NCI-H774 (cell line): ENCODE measurements at places on chromosomes 2 and 18.
A peak's percentile ranks its signal among the peaks of the same experiment; 100 is the strongest.

DNA sequence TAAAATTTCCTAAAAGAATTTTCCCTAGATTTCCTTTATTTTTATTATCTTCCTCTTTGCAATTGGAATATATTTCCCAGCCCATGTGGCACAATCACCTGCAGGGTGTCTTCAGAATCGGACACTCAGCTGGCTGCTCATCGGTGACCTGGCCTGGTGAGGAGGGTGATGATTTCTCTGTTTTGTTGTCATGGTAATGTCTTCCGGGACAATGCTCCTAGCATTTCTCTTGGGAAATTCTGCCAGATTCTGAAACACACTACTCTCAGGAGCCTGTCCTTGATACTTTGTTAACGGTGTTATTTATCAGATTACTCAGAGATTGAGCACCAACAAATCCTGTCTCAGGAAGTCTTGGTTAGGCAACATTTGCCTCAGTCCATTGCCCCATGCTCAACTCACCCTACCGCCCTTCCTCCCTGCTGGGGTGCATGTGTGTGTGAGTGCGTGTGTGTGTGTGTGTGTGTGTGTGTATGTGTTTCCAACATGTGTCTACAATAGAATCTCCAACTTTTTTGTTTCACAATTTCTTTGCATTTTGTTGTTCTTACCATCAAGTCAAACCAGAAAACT is 70.3 kb downstream of the MYT1L start:
- DNase-seq = no peak

DNA sequence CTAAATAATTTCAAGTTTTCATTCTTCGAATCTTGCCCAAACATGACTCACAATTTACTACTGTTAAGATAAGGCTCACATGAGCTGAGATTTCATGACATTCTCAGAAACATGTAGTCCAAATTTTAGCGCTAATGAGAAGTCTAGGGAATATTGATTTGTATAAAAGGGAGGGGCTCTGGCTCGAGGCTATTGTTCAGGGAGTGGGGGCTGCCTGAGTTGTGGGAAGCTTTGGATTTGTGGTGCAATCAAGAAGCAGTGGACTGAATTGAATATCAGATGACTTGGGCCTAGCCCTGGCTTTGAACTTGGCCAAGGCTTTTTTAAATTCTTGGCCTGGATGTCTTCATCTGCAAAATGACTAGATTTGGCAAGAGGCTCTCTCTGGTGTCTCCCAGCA is 674.9 kb upstream of the FANCL start:
- no peak for DNase-seq

DNA sequence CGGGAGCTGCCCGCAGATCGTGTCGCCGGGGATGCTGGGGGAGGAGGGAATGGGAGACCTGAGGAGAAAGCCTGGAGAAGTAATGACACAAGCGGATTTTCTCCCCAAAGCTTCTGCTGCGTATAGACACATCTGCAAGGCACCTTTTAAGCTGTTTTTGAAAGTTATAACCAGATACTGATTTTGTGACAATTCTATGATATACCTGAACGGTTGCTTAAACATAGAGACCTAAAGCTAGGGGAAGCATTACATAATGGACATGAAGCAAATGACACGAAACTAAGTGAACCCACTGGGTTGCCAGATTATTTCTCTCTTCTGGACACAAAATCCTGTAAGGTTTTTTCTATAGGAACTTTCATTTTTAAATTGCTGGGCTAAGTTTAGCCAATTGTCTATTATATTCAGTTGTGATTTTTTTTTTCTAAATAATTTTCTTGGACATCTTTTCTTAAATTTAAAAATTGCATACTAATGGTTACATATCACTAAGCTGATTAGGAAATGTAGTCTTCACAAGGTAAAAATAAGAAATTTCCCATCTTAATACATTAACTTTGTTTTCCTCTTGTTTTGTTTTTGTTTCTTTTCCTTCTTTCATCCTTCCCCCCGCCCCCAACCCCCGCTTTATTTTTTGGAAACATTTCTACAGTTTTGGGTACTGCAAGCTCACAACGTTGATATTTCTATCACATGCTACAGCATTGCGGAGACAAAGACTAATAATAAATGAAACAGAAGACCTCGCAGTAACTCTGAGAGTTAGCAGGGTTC is 1.3 kb downstream of the OSBPL6 start:
- no peak for DNase-seq

GRCh38 chr18:3305354-3305762 is 43.4 kb downstream of the MYL12B start:
- DNase-seq = no peak

GRCh38 chr2:115757286-115757685 is 1314.8 kb downstream of the DPP10 start:
- DNase-seq = no peak

- no peak for DNase-seq
Observed at GRCh38 chr2:27007416-27008374, 25.1 kb upstream of the TMEM214 start.

DNA sequence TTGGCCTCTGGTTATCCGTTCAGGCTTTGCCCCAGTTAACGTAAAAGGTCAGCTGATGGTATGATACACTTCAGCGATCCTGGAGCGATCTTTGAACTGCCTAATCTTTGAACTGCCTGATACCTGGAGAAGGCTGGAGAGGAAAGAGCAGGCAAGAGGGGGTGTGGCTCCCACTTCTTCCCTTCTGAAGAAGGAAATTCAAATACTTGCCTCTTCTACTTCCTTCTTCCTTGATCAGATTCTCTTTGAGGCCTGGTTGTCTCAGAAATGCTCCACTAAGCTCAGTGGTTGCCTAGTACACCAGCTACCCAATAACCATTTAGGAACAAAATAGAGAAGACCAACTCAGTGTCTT is 619 bp downstream of the GALM start:
- no peak for DNase-seq

GRCh38 chr2:204899983-204900382 is 354.7 kb downstream of the PARD3B start:
- no peak for DNase-seq

DNA sequence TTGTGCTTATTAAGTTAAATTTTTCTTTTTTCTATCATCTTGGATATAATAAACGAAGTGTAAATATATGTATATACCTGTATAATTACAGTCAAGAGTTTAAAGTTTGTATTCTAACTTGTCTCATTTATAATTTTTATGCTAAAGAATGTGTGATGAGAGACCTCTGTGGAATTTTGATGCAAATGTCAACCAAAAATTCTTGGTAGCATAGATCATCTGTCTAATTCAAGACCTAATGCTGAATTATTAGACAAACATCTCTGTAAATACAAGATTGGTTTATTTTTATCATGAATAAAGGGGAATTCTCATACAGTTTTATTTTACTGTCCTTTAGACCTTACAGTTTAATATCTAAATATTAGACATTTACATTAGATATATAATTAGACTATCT is 149.2 kb upstream of the VWC2L start:
- DNase-seq = no peak

- DNase-seq = no peak
Observed at GRCh38 chr18:2423761-2424160, 147.5 kb downstream of the METTL4 start.

- no peak for DNase-seq
Observed at GRCh38 chr18:55300421-55300935, 287.5 kb downstream of the TCF4 start.

- DNase-seq = no peak
Observed at GRCh38 chr2:233813236-233814055, 35.3 kb downstream of the MROH2A start.

GRCh38 chr18:79662034-79662433 is 17.6 kb upstream of the CTDP1 start:
- DNase-seq = no peak

GRCh38 chr2:48674933-48675332 is 57.3 kb downstream of the GTF2A1L start:
- no peak for DNase-seq

- DNase-seq = no peak
Observed at GRCh38 chr2:88549616-88550292, 77.5 kb downstream of the EIF2AK3 start.

DNA sequence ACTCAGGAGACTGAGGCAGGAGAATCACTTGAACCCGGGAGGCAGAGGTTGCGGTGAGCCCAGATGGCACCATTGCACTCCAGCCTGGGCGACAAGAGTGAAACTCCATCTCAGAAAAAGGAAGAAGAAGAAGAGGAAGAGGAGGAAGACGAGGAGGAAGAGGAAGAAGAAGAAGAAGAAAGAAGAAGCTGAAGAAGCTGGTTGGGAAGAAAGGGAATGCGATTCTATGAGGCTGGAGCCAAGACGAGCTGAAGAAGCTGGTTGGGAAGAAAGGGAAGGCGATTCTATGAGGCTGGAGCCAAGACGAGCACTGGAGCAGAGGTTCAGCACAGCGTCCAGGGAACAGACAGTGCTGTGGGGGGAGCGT is 30.3 kb upstream of the TAF1B start:
- no peak for DNase-seq

DNA sequence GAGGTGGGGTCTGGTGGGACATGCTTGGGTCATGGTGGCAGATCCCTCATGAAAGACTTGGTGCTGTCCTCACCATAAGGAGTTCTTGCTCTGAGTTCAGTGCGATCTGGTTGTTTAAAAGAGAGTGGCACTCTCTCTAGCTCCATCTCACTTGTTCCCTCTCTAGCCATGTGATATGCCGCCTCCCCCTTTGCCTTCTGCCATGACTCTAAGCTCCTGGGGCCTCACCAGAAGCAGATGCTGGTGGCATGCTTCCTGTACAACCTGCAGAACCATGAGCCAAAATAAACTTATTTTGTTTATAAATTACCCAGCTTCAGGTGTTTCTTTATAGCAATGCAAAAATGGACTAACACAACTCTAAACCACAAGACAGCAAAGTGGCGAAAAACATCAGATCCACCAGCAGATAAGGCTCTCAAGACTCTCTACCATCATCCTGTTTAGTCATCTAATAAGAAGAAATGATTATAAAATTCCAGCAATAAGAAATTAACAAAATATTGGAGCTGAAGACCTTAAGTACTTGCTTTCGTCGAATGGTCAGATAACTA is 75.5 kb downstream of the OLA1 start:
- no peak for DNase-seq

GRCh38 chr2:35933031-35933430 is 422.5 kb upstream of the CRIM1 start:
- DNase-seq = no peak

GRCh38 chr18:668260-668659 is 10.8 kb downstream of the TYMS start:
- no peak for DNase-seq

- DNase-seq = no peak
Observed at GRCh38 chr2:181649436-181649979, 7.4 kb downstream of the CERKL start.

DNA sequence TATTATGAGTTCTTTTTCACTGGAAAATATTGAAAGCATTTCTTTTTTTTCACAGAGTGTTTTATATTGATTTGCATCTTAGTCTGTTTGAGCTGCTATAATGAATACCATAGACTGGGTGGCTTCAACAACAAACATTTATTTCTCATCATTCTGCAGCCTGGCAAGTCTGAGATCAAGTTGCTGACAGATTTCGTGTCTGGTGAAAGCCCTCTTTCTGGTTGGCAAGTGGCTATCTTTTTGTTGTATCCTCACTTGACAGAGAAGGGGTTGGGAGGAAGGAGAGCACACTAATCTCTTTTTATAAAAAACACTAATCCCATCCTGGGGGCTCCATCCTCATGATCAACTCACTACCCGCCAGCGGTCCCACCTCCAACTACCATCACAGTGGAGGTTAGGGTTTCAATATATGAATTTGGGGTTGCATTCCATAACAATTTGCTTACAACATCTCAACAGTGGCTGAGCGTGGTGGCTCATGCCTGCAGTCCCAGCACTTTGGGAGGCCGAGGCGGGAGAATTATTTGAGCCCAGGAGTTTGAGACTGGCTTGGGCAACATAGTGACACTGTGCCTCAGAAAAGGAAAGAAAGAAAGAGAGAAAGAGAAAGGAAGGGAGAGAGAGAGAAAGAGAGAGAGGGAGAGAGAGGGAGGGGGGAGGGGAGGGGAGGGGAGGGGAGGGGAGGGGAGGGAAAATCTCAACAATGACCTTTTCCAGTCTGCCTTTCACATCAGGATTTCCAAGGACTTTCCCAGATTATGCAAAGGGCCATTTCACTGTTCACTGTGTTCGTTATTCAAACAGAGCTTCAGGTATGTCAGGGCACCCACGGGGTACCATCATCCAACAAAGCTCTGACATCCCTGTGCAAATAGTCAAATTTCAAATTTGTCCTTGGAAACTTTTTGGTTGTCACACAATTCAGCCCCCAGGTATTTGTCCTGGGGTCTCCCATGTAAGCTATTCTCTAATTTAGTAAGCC is 111.1 kb downstream of the AP1S3 start:
- DNase-seq = no peak

DNA sequence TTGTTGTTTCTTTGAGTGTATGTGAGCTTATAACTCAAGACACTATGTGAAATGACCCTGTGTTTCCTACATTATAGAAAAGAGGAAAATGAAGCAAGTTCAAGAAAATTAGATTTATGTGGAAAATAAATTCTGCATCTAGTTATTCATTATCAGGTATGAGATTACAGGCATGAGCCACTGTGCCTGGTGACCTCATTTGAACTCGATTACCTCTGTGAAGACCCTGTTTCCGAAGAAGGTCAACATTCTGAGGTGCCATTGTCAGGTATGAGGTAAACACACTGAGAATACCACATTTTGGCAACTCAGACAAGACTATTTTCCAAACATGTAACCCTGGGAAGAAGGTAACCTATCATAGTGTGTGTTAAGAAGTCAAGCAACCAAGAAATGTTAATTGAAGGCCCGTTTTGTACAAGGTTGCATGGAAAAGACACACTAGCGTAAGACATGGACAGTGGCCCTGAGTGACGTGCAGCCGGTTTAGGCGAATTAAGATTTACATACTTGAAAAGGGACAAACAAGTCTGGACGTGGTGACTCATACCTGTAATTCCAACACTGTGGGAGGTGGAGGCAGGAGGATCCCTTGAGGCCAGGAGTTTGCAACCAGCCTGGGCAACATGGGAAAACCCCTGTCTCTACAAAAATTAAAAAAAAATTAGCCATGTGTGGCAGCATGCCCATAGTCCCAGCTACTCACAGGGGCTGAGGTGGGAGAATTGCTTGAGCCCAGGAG is 186.6 kb downstream of the NEDD4L start:
- no peak for DNase-seq

DNA sequence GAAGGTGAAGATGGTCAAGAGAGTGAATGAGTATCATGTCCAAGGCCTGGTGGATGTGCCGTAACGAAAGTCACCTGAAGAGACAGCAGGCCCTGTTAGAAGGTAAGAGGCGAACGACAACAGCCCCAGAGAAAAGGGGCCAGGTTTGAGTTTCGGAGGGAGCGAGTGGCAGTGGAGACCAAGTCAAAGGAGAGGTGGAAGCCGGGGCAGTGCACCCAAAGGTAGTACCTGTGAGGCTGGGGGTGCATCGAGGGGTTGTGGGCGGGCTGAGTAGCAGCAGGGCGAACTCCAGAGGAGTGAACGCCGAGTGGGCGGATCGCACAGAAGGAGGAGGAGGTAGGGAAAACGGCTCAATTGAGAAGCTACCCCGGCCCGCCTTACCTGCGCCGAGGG is 358 bp downstream of the USP37 start:
- peak; percentile 72 for DNase-seq
